NCI-H446 (cell line): ENCODE measurements at places on chromosomes 6 and 20.
A peak's percentile ranks its signal among the peaks of the same experiment; 100 is the strongest.

DNA sequence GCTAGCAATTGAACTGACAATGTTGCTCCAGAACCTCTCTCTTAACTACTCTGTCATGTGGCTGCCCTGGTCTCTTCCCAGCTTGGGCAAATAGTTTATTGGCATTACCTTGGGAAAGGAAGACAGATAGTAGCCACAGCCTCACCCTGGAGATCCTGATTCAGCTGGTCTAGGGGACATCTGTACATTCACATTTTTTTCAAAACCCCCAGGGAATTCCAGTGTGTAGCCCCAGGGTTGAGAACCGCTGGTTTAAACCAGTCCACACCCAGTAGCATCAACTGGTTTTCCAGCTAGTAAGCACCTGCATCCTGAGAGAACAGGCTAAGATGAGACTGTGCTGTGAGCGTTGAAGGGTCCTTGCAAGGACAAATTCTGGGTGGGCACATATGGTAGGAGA lies 9.6 kb downstream of the SCUBE3 start:
- DNase-seq, result no peak

- no peak for DNase-seq
Observed at GRCh38 chr6:112227992-112228391, 26.4 kb downstream of the LAMA4 start.

DNA sequence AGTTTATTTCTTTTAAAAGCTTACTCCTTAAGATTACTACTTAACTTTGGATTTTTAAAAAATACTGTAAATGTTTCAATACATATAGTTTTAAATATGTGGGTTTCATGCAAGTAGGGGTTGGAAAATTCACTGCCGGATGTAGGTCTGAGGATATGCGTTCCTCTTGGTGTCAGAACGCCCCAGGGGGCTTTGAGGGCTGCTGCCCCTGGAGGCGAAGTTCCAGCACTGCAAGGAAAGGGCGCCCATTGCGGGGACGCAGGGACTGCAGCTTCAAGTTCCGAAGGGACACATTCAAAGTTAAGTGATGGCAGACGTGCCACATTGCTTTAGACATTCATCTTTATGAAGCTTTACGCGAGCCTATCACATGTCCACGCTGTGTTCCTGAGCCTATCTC lies 152.9 kb downstream of the SOD2 start:
- DNase-seq, result no peak

- DNase-seq, result no peak
Observed at GRCh38 chr6:43496370-43497128, 13.6 kb downstream of the LRRC73 start.

GRCh38 chr6:67608099-67608749 lies 1026.9 kb upstream of the ADGRB3 start:
- DNase-seq, result no peak

DNA sequence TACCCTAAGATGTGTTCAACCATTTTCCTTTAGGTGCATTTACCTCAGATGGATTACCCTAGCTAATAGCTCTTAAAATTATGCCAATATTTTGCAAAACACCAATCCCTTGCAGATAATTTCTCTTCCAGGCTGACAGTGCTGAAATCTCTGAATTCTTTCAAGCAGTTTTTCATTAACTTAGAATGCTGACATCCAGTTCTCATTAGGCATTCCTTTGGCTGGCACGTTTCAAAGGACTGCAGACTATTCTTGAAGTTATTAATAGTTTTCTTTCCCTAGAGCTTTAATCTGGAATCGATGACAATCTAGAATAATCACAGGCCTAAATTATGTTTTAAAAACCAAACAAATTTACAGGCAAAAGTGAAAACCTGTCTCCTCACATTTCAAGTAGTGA lies 68.3 kb downstream of the SMLR1 start:
- DNase-seq, result no peak

DNA sequence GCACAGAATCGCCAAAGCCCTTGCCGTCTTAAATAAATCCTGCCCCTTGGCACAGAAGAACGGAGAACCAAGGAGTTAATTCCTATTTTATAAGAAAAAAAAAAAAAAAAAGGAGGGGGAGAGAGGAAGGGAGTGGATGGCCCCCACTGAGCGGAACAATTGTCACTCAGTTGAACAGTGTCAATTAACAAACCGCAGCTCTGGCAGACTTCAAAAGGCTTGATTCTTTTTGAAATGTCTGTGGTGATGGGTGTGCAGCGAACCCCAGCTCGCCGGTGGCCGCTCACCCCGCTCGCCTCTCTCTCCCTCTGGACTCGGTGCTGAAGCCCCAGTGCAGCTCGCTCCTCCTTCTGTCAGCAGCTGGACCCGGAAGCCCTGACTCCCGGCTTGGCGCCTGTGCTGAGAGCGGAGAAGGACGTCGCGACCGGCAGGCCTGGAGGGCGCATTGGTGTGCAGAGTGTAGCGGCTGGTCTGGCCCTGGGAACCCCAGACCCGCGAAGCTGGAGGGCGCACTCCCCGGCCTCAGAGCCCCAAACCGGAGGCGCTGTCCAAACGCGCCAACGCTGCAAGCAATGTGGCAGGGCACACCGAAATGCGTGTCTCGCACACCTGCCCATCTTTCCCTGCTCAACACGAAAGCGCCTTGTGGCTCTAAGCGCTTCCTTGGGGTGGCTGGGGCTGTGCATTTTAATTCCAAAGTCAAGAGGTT lies 3.4 kb downstream of the LINC00237 start:
- no peak for DNase-seq

DNA sequence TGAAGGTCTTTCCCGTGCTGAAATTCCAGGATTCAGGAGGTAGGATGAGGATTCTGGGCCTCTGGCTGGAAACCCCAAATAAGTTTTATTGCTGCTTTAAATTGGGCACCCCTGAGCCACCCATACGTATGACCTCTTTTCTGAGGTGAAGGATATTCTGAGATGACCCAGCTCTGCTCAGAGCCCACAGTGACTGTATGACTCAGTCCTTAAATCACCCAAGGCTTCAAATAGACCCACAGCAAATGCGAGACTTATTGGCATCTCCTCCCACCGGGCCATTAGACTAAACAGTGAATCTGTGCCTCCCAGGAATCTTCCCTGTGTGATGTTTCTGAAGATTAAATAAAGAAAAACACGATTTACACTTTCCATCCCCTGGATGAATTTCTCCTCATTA lies 9.5 kb downstream of the SIRPG start:
- no peak for DNase-seq

GRCh38 chr6:139762587-139763031 lies 388.2 kb upstream of the CITED2 start:
- DNase-seq, result no peak

- DNase-seq, result no peak
Observed at GRCh38 chr20:25214426-25214790, 18.9 kb downstream of the ENTPD6 start.

DNA sequence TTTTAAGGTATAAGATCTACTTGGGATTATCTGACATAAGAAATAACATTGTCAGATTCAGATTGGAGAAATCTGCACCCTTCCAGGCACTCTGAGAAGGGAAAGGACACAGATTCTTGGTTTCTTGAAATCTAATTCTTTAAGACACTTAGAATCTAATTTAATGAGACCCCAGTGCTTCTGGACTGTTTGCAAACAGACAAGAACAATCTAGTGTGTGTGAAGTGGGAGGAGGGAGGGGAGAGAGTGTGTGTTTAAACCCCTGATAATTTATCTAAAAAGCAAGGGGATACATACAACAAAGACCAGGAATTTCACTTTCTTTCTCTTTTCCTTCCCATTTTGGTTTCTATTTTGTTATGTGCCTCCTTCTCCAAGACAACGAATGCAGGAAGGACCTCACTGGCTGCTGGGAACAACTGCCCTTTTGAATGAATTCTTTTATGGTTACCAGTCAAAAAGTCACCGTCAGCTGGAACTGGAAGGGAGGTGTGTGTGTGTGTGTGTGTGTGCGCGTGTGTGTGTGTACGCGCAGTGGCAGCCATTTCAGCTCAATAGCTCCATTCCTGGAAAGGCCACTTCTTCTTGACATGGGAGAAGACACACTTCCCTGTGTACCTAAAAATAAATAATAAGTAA lies 129.4 kb downstream of the BCAS1 start:
- DNase-seq, result no peak

GRCh38 chr6:72969666-72970065 lies 255.6 kb downstream of the KHDC1L start:
- DNase-seq, result no peak

DNA sequence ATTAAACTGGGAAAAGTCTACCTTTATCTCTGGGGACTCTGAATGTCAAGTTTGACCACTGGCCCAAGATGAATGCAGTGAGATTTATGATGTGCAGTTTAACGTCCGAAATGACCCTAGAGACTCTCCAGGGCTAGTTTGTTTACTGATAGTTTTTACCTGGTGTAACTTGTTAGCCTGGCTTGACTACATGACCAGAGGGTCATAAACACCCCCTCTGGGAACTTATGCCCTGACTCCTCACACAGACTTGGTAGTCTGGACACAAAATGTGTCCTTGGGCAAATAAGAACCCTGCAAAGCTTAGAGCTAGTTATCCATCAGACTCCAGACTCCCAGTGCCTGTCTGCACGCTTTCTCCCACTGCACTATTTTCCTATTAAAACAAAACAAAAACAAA lies 606.5 kb downstream of the HACE1 start:
- DNase-seq, result no peak

GRCh38 chr6:150291968-150292710 lies 76.7 kb upstream of the IYD start:
- DNase-seq, result no peak

DNA sequence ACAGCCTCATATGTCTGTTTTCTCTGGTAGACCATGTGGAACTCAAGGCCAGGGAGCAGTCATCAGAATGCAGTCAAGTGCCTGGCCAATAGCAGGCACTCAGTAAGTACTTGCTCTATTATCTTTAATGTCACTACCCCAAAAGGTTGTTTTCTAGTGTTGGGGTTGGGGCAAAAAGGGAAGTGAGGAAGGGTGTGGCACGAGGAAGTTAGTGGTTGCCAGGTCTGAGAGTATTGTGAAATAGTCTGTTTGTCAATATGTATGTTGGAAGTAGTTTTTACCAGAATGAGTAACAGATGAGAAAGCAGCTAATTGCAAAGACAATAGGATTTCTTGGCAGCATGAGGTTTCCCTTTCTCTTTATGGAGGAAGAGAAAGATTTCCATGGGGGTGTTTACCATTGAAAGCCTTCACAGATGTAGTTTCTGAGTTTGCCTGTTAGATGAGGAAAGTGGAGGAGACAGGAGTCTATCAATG lies 59.5 kb upstream of the ARMH2 start:
- no peak for DNase-seq

DNA sequence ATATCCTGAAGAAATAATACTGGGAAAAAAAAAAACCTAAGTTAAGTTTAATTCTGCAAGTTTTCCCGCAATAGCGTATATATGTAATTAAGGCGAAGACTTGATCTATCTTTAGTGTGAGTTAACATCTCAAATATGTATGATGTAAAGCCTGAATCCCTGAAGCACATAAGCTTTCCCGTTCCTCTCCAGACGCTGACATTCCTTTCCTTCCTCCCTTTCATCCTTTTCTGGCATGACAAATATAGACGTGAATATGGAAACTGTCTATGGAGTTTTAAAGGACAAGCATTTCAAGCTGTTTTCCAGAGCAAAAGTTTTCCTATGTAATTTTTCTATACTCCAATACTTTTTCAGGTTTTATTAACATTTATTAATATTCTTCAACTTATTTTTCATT lies 637.0 kb downstream of the COL12A1 start:
- DNase-seq, result no peak

GRCh38 chr6:37826188-37826587 lies 6.7 kb downstream of the ZFAND3 start:
- DNase-seq, result no peak

DNA sequence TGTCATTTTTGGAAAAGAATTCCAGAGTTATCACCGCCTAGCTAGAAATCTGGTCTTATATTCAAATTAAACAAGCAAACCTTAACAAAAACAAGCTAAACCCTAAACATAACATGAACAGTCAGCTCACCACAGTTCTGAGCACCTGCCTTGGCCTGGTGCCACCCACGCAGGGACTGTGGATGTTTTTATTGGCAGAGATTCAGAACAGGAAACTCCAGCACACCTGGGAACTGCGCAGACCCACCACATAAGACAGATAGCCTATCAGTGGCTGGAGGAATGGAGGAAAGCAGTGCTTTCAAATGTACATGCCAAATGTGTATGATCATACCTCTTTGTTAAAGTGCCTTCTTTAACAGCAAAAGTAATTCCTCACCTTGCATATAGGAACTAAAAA lies 8.9 kb downstream of the SLC16A10 start:
- DNase-seq, result no peak

DNA sequence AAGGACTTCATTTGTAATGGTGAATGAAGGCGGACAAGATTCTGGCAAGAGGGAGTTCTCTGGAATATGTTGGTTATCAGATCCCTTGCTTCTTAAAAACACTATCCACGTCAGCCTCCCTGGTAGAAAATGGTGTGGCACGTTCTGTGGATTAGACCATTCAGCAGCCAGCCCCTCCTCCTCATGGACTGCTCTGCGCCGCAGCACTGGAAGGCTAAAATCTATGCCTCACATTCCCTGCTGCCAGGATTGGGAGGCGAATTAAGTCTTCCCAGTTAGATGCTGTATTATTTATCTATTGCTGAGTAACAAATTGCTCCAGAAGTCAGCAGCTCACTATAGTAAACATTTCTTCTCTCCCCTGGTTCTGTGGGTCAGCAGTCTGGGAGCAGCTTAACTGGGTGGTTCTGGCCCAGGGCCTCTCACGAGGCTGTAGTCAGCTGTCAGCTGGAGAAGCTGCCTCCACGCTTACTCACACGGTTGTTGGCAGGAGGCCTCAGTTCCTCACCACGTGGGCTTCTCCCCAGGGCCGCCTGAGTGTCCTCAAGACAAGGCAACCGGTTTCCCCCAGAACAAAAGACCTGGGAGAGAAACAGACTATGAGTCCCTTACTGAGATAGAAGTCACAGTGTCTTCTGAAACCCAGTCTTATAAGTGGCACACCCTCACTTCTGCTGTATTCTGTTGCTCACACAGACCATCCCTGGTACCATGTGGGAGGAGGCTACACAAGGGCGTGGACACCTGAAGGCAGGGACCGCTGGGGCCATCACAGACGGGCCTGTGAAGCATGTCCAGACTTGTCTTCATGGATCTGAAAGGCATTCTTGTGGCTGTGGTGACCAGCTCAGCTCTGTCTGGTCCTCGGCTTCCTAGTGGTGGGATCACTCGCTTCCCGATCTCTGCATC lies 101.0 kb downstream of the NRN1 start:
- DNase-seq, result no peak

DNA sequence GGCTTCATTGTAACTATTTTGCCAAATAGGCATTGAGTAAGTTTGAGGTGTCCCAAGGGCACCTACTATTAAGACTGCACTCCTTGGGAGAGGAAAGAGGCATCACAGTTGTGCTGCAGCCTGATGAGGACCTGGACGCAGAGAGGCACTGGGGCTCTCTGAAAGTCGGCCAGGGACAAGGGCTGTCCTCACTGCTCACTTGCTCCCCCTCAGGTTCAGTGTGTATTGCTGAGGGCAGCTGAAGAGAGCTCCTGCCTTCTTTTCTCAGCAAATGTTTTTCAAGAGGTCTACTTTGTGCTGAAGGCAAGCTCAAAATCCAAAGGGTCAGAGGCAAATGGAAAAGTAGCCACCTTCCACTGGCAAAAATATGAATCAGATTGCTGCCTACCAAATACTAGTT lies 331.8 kb downstream of the RIMS1 start:
- peak; percentile 14 for DNase-seq

GRCh38 chr6:148451690-148452089 lies 109.1 kb downstream of the SASH1 start:
- no peak for DNase-seq
